ENCODE measurements at places on chromosomes 13 and 19.
A peak's percentile ranks its signal among the peaks of the same experiment; 100 is the strongest.

GRCh38 chr13:111508164-111508870, 187.9 kb downstream of the TEX29 start:
- no peak overlapping the region for H3K27ac ChIP-seq
- H3K4me3 ChIP-seq: no peak overlapping the region
- no peak for DNase-seq
- H3K4me1 ChIP-seq: no peaks in the 10 kb centered on the region

DNA sequence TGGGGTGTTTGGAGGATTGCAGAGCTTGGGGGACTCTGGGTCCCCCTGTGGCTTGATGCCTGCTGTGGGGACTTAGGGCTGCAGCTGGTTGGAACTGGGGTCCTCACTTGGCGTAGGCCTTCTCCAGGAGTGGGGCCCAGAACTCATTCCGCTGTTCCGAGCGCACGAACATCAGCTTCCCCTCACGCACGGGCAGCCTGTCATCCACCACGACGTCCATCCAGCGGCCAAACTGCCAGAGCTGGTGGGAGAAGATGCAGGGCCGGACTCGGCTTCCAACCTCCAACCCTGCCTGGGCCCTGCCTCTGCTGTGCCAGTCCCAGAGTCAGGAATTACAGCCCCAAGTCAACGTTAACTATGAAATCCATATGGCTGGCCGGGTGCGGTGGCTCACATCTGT, 2.6 kb downstream of the CAPN12 start:
- H3K4me1 ChIP-seq: no peaks in the 10 kb centered on the region
- H3K27ac ChIP-seq: no peak overlapping the region
- H3K4me3 ChIP-seq: no peak overlapping the region
- H3K27me3 ChIP-seq: no peaks in the 10 kb centered on the region
- no peaks in the 10 kb centered on the region for H3K36me3 ChIP-seq

- no peak for DNase-seq
- H3K4me3 ChIP-seq: no peak overlapping the region
- H3K27ac ChIP-seq: no peak overlapping the region
- H3K27me3 ChIP-seq: no peaks in the 10 kb centered on the region
These were observed 11.9 kb downstream of the SYCE2 start for GRCh38 chr19:12907166-12907565.

GRCh38 chr19:55549500-55550320, 4.4 kb upstream of the SBK3 start:
- 0 out of 2 replicates have a peak, but pooled peaks cover 2% of the 10 kb centered on the region for H3K4me1 ChIP-seq
- peak overlapping the region; percentile 22 for H3K4me3 ChIP-seq
- H3K27ac ChIP-seq: no peak overlapping the region
- H3K36me3 ChIP-seq: no peaks in the 10 kb centered on the region
- H3K27me3 ChIP-seq: no peaks in the 10 kb centered on the region

GRCh38 chr19:4971424-4971793, 2.5 kb downstream of the KDM4B start:
- H3K27ac ChIP-seq: no peak overlapping the region
- H3K27me3 ChIP-seq: no peaks in the 10 kb centered on the region
- peaks cover 4% of the 10 kb centered on the region for H3K4me1 ChIP-seq
- DNase-seq: no peak
- no peaks in the 10 kb centered on the region for H3K36me3 ChIP-seq

GRCh38 chr19:54352041-54352440, 12.7 kb downstream of the LAIR1 start:
- H3K27ac ChIP-seq: no peak overlapping the region
- no peaks in the 10 kb centered on the region for H3K4me1 ChIP-seq
- H3K36me3 ChIP-seq: no peaks in the 10 kb centered on the region
- no peak overlapping the region for H3K4me3 ChIP-seq
- DNase-seq: no peak

DNA sequence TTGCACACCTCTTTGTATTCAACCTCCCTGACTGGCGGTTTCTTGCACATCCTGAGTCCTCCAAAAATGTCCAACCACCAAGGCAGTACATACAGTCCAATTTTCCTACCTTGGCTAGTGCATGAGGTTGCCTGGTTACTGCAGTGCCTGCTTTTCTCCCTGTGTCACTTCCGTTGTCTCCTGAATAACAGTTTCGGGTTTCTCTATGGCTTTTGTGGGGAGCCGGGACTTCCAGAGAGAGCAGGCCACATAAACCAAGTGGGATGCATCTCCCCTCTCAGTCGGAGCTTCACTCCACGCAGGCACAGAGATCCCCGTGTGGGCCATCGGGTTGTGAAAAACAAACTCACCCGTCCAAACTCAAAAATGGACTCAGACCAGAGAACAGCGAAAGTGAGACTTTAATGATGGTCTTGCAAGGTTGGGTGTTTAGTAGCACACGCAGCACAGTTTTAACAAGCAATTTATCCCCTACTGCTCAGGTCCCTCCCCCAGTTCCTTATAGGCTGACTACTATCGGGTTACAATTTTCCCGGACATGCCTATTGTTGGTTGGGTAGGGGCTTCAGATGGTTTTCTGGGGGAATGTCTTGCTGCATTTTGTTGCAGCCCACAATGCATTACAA, 173.1 kb downstream of the POU4F1 start:
- H3K4me3 ChIP-seq: no peak overlapping the region
- no peak overlapping the region for H3K27ac ChIP-seq
- DNase-seq: peak; percentile 31
- H3K27me3 ChIP-seq: no peaks in the 10 kb centered on the region
- no peaks in the 10 kb centered on the region for H3K36me3 ChIP-seq

GRCh38 chr19:27750391-27751043, 1462.4 kb downstream of the UQCRFS1 start:
- H3K4me1 ChIP-seq: no peaks in the 10 kb centered on the region
- no peak overlapping the region for H3K27ac ChIP-seq
- H3K36me3 ChIP-seq: no peaks in the 10 kb centered on the region

DNA sequence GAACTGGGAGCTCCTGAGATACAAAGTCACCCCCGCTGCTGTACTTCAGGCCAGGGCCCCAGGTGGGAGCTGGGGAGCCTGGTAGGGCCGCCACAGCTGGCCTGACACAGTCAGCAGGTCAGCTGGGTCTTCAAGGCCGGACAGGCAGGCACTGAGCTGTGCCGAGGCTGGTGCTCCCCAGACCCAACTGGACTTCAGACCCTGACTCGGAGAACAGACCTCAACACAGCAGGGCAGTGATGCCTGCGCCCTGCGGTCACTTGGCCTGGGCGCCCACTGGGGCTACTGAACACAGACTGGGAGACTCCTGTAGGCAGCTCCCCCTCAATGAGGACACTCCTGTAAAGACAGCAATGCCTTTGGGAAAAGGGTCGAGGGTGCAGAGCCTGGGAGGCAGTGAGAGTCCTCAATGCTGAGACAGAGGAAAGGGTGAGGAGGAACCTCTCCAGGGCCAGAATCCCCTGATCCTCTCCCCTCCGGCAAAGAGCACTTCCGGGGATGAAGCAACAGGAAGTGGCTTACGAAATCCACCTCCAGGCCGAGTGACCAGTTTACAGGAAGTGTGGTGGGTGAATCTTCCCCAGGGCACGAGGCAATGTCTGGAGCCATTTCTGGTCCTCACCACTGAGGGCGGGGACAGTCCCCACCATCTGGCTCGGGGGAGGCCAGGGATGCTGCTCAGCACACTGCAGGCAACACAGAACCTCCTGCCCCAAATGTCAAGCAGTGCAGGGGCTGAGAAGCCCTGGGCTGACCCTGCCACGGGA, 40.8 kb upstream of the ISYNA1 start:
- no peak overlapping the region for H3K4me3 ChIP-seq
- H3K27me3 ChIP-seq: no peaks in the 10 kb centered on the region
- H3K4me1 ChIP-seq: no peaks in the 10 kb centered on the region
- H3K36me3 ChIP-seq: no peaks in the 10 kb centered on the region

- no peak overlapping the region for H3K27ac ChIP-seq
- no peaks in the 10 kb centered on the region for H3K4me1 ChIP-seq
- no peaks in the 10 kb centered on the region for H3K36me3 ChIP-seq
- H3K27me3 ChIP-seq: no peaks in the 10 kb centered on the region
- H3K4me3 ChIP-seq: no peak overlapping the region
- no peak for DNase-seq
These were observed 18.8 kb downstream of the FAM216B start for GRCh38 chr13:42800109-42800643.

DNA sequence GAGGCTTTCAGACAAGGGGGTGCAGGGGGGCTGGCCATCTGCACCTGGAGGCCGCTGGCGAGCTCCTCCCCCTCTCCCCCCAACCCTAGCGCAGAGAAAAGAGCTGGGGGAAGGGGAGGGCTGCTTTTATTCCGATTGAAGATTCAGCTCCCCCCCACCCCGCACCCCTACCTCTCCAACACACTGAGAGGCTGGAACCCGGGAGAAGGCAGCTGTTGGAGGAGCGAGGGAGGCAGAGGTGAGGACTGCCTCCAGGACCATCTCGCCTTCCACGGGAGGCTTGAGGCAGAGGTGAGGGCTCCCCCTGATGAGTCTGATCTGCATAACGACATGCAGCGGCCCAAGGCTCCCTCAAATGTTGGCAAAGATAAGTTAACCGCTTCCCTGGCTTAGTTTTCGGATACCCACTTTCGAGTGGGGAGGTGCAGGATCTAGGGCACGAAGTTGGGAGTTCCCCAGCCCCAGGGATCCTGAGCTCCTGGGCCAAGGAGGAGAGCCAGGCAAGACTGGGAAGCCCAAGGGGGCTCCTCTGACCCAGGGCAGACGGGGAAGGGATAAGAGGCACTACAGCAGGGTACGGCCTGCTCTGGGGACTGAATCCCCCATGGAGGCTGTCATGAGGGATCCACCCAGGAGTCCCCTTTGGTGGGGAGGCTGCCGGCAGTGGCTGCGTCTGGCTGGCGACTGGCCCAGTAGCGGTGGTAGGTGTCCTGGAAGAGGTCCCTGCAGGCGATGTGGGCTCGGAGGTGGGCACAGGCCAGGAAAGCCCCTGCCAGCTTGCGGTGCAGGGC, 1.2 kb upstream of the NUMBL start:
- DNase-seq: no peak
- H3K27me3 ChIP-seq: no peaks in the 10 kb centered on the region
- H3K27ac ChIP-seq: no peak overlapping the region
- H3K4me3 ChIP-seq: no peak overlapping the region
- peaks cover 3% of the 10 kb centered on the region for H3K36me3 ChIP-seq

DNA sequence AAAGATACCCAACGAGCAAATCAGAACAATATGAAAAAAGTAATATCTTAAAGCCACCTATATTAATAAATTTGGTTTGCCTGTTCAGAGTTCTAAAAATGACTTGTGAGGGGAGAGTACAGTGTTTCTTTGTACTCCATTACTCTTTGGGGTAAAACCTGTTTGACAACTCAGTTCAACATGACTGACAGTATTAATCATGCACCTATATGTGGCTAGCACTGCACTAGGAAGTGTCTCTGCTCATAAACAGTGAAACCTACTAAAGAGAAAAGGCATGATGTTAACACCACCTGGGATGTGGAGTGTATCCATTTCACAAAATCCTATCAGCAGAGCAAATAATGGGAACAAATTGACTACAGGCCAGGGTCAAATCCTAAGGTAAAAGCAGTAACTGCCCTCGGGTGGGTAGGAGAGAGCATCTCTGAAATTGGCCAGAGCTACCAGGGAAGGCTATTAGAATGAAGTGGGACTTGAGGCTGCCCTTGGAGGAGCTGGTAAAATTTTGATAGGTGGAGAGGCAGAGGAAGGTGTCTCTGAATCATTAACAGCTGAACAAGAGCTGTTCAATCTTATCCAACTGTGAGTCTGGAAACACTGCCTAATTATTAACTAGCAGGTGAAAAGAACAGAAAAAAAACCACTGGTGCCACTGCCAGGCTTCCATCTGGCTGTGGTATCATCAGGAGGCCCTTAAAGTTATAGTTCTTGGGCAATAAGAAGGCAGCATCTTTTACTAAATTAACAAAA, 365.1 kb downstream of the DNAJC15 start:
- no peaks in the 10 kb centered on the region for H3K27me3 ChIP-seq
- DNase-seq: no peak
- no peaks in the 10 kb centered on the region for H3K36me3 ChIP-seq
- no peaks in the 10 kb centered on the region for H3K4me1 ChIP-seq
- no peak overlapping the region for H3K27ac ChIP-seq
- H3K4me3 ChIP-seq: no peak overlapping the region

DNA sequence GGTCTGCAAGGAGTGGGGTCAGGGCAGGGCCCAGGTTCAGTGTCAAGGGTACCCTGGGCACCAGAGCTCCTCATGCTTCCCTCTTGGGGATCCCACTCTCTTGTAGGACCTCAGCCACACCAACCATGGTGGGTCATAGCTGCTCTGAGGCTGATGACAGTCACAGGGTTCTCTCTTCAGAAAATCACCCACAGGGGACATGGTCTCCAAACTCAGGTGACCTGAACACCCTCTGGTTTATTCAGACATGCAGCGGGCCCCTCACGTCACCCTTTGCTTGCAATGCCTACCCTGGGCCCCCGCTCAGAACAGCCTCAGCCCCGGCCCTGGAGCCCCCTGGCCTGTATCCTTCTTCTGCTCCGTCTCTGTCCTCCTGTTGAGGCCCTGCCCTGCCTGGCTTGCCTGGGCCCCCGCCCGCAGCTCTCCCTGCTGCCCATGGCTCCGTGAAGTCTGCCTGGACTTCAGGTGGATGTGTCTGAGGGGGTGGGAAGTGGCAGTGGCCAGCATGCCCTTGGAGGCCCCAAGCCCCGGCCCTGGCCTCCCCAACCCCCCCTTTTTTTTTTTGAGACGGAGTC, 20.4 kb downstream of the CHERP start:
- H3K27me3 ChIP-seq: no peaks in the 10 kb centered on the region
- H3K27ac ChIP-seq: no peak overlapping the region
- no peak overlapping the region for H3K4me3 ChIP-seq
- peaks cover 81% of the 10 kb centered on the region for H3K36me3 ChIP-seq
- DNase-seq: no peak
- no peaks in the 10 kb centered on the region for H3K4me1 ChIP-seq

DNA sequence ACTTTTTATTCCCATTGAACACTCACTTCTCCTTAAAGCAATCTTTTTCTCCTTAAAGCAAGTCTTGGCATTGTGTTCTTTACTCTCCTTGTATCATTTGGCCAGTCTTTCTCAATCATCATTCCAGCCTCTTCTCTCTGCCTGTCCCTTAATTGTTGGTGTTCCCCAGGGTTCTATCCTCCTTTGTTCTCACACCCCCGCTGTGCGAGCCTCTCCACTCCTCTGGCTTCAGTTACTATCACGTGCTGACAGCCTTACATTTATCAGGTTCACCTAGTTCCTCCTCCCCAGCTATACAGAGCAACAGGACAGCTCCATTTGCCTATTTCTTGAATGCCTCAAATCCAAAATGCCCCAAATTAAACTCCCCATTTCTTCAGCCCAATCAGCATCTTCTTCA, 24.6 kb downstream of the CYSLTR2 start:
- no peak overlapping the region for H3K4me3 ChIP-seq
- no peaks in the 10 kb centered on the region for H3K27me3 ChIP-seq
- no peaks in the 10 kb centered on the region for H3K4me1 ChIP-seq
- DNase-seq: no peak

DNA sequence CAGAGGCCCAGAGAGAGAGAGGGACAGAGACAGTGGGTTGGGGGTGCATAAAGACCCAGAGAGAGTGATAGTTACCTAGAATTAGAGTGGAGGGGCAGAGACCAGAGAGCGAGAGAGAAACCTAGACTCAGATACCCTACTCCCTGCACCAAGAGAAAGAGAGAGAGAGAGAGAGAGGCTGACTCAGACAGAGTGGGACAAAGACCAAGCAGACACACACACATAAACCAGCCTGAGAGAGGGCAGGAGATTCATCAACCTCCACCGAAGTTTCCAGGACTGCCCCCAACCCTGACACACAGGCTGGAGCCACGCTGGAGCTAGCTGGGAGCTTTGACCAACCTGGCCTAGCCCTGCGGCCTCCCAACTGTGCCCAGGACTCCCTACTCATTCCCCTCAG, 12.9 kb downstream of the SYT3 start:
- no peak overlapping the region for H3K27ac ChIP-seq
- H3K27me3 ChIP-seq: no peaks in the 10 kb centered on the region
- no peaks in the 10 kb centered on the region for H3K4me1 ChIP-seq
- H3K4me3 ChIP-seq: no peak overlapping the region
- DNase-seq: no peak

Measured in iPS DF 6.9 (cell line).